Gastrocnemius medialis (tissue), 4 donors: ENCODE measurements at places on chromosomes 11 and 22. TPM values are rescaled to one million over a fixed set of nuclear protein-coding genes. Genes with fewer than 3 reads are reported as not detected.

Gene APOA5
- not detected for total RNA-seq

Gene OR51I1
- total RNA-seq: not detected

Gene PATE4
- not detected for total RNA-seq

Gene MYBPC3
- 0.07 TPM for total RNA-seq
